ENCODE measurements at places on chromosomes 11 and 22.

DNA sequence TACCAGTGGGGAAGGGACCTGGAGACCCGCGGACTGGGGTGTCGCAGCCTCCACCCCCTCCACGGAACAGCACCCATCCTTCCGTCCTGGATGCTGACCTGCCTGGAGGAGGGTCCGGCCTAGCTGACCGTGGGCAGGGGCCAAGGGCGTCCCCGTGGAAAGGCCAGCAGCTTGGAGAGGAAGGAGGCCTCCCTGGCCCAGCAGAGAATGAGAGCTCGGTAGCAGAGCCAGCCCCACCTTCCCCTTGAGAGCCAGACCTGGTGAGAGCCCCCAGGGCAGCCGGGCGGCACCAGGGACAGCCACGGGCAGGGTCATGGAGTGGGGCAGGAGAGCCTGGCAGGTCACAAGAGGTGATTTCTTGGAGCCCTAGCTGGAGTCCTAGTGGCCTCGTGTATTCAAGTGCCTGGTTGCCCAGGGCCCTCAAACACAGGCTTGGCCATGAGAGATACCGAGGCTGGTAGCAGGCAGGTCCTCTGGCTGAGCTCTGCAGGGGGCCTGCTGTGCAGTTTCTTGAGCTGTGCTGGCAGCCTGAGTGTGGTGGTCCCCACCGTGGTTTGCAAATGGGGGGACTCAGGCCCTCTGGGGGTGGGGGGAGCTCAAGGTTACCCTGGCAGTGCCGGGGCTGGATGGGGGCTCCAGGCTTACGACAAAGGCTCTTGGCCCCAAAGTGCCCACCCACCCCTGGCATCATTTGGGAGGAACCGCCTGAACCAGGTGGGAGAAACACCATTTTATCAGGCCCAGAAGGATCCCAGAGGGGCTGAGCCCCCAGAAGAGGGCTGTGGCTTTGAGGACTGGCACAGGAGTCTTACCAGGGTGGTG, 7.6 kb downstream of the TSPAN32 start:
- DNase-seq = peak; percentile 50

DNA sequence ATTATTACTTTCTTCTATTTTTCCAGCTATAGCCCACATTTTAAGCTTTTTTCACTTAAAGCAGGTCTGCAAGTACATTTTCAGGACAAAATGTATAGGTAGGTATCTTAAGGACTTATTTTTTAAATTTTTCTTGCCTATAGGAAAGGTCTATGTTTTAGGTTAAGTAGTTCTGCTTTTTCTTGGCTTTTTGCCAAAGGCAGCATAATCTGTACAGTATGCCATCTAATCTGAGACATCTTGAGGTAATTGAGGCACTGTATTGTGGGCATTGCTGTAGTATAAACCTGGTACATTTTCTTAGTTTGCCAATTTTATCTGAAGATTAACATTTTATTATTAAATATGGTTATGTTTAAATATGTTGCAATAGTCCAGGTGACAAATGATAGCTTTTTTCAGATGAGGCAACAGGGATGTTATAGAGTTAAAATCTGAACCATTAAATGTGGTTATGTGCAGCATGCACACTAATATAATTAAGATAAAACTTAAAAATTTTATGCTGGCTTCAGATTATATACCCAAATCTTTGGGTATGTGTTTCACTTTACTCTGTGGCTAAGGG, 42.9 kb downstream of the QSER1 start:
- no peak for DNase-seq

- no peak for DNase-seq
Measured at GRCh38 chr22:48237466-48238283, 1475.2 kb downstream of the TBC1D22A start.

- no peak for DNase-seq
Measured at GRCh38 chr11:65560555-65561418, 2.6 kb upstream of the LTBP3 start.

GRCh38 chr22:27461470-27461869, 340.1 kb downstream of the MN1 start:
- no peak for DNase-seq

- peak; percentile 83 for DNase-seq
Measured at GRCh38 chr11:11028017-11028692, 170.3 kb upstream of the ZBED5 start.

GRCh38 chr22:35587447-35587870, 29.7 kb downstream of the MB start:
- peak; percentile 89 for DNase-seq

GRCh38 chr11:127412722-127413380, 412.3 kb upstream of the KIRREL3 start:
- no peak for DNase-seq

DNA sequence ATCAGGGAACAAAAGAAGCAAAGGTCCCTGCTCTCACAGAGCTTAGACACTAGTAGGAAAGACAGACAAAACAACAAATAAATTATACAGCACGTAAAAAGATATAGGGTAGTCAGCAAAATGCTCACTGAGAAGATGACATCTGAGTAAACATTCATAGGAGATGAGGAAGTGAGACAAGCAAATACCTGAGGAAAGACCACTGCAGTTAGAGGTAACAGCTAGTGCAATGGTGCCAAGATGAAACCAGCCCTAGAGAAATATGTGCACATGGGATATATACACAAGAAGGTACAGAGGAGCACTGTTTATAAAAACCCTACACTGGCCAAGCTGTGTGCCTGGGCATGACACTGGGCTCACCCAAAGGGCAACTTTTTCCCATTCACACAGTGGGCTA, 9.8 kb downstream of the CYP2R1 start:
- DNase-seq = no peak

GRCh38 chr11:75105462-75105925, 8.8 kb upstream of the OR2AT4 start:
- no peak for DNase-seq

DNA sequence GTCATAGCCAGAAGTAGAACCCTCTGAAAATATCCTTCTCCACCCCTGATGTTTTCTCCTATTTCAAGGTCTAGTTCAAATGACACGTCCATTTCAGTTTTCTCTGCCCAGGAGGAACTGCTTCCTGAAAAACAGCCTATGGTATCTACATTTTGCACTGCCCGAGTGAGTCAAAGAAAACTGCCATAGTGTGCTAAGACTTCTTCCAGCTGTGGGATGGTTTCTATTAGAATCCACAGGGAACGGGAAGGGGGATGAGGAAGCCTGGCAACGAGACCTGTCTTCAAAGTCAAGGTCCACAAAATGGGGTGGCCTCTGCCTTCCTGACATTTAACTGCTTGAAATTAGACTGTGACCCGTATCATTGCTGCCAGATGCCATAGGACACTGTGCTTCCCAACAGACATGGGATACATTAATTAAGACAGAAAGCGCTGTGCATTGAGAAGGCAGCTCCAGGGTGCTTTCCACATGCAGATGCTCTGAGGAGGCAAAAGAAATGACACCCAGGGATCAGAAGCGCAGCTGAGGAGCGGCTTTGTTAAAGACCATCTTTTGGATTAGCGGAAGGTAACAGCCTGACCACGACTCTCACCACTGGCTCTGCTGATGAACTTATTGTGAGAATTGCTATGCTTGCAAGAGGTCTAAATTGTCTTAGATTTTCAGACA, 39.4 kb upstream of the NUP50 start:
- DNase-seq = no peak

GRCh38 chr11:92663539-92663938, 305.9 kb upstream of the MTNR1B start:
- DNase-seq = no peak

- DNase-seq = peak; percentile 74
Measured at GRCh38 chr11:126366064-126366822, 10.8 kb downstream of the ST3GAL4 start.

DNA sequence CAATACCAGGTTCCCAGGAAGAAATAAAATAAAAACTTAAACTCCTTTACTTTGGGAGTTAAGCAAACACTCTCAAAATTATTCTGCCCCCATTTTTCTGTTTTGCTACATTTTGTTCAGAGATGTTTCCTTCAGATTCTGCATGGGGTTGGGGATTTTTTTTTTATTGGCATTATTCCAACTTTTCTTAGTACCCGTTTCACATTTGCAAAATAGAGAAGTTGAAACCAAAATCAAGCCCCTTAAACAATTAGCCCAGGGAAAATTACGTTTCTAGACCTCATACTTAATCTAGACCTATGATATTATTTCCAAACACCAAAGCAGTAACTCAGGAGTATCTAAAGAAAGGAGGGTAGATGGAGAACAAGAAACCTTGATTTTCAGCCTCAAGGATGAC, 20.6 kb upstream of the MS4A7 start:
- no peak for DNase-seq

DNA sequence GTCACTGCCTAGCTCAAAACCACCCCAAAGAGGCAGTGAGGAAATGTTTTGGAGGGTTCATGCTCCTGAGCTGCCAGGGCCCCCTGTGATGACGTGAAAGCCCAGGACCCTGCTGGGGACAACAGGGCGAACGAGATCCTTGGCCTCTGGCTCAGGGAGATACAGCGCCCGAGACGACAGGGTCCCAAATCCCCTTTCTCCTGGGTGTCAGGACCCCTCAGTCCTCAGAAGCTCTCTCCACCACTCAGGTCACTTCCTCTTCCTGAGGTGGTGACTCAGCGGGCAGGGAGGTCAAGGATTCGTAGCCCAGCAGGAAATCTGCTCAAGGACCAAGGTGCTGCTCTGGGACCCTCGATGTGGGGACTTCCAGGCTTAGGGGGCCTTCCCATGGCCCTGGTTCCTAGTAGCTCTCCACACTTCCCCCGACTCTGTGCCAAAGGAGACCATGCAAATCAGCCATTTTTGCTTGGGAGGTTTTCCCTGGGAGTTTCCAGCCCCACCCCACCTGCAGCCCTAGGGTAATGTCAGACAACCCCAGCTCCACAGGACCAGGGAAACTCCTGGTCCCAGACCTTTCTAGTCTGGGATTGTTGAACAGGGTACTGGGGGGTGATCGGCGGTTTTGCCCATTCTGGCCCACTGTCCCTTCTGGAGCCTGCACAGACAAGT, 12.8 kb downstream of the BCL9L start:
- DNase-seq = no peak

DNA sequence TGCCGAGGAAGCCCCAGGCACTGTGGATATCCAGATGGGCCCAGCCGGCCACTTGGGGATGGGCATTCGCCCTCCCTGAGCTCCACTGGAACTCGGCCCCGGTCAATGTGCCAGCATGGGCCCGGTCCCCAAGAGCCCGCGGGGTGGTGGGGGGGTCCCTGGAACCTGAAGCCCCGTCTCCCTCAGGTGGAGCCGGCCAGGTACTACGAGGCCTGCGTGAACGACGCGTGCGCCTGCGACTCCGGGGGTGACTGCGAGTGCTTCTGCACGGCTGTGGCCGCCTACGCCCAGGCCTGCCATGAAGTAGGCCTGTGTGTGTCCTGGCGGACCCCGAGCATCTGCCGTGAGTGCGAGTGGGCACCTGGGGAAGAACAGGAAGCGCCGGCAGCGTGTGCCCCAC, 21.2 kb downstream of the MUC5AC start:
- DNase-seq = no peak

GRCh38 chr22:35212009-35212408, 45.3 kb upstream of the HMGXB4 start:
- no peak for DNase-seq

DNA sequence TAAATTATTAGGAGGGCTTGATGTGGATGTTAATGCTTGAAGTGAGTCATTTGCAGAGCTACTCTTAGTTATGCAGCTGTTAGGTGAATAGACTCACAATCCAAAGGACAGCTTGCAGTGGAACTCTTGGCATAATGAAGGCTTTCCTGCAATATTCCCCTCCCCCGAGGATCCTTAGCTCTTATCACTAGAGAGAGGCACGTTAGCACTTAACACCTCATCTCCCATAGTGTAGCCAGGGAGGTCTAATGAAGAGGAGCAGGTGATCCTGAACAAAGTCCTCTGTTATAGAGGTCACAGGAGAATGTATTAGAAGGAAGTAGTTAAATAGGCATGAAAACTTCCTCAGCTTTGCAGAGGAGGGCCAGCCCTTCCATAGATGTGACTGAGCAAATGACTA, 919.2 kb upstream of the FAT3 start:
- no peak for DNase-seq

- no peak for DNase-seq
Measured at GRCh38 chr11:60145677-60146076, 37.2 kb downstream of the MS4A6A start.

GRCh38 chr22:49530671-49531367, 296.9 kb downstream of the BRD1 start:
- DNase-seq = no peak

DNA sequence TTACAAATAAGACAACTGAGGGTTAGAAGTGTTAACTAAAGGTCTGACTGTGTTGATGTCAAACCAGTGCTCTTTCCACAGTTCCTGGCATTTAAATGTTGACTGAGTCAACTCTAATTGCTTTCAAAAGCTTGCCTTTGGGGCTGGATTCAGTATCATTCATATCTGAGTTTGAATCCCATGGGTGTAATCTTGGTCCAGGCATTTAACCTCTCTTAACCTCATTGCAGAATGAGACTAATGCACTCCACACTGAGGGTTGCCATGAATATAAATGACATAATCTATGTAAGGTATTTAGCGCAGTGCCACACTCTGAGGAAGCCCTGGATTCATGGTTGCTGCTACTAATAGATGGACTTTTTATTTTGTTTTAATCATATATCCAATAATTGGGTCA, 274.3 kb downstream of the DDX10 start:
- no peak for DNase-seq

DNA sequence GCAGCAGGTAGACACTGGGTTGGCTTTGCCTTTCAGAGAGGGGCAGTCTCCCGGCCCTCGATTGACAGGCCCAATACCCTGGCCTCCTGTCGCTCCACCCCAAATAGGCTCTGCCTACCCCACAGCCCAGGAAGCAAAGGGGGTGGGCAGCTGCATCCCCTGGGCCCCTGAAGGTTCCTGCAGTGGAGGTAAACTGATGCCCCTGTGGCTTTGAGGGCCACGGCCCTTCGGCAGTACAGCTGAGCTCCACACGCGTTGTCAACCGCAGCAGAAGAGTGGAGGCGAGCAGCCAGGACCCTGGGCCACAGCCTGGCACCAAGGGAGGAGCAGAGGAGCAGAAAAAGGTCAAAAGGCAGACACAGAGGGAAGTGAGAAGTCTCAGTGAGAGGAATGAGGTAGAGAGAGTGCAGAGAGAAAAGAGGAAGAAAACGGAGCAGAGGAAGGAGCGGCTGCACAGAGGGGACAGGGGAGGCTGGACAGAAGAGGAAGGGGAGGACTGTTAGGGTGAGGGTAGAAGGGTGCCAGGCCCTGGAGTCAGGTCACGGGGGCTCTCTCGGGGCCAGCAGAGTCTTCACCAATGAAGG, 64.0 kb downstream of the SLC22A12 start:
- DNase-seq = peak; percentile 62

DNA sequence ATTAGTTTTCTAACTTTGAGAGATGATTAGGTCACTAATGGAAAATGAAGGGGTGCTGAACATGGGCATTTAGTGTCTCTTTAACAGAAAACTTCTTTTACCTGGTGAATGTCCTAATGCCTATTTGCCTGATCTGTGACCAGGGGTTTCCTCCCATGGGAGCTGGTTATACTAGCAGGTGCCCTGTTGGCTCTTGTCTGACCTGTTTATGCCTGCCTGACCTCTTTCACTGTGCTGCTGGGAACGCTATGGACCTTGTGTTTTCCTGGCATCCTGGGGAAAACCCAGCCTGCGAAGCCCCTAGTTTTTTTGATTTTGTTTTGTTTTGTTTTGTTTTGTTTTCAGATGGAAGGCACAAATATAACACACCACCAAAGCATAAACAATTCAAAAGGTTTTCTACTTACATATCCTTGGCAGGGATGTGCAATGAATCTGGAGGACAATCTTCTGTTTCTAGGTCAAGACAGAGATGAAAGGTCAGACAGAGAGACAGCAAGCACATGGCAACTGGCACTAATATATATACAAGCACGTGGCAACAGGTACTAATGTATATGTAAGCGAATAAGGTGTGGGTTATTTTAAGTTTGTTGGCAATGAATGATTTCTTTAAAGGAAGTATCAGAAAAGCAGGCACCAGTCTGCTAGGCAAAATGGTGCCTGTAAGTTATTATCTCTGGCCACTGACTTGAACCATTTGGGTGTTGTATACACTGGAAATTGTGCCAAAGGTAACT, 390.2 kb downstream of the LUZP2 start:
- no peak for DNase-seq
